Esophagus squamous epithelium (tissue), 5 donors: ENCODE measurements at places on chromosomes 6 and 20.

DNA sequence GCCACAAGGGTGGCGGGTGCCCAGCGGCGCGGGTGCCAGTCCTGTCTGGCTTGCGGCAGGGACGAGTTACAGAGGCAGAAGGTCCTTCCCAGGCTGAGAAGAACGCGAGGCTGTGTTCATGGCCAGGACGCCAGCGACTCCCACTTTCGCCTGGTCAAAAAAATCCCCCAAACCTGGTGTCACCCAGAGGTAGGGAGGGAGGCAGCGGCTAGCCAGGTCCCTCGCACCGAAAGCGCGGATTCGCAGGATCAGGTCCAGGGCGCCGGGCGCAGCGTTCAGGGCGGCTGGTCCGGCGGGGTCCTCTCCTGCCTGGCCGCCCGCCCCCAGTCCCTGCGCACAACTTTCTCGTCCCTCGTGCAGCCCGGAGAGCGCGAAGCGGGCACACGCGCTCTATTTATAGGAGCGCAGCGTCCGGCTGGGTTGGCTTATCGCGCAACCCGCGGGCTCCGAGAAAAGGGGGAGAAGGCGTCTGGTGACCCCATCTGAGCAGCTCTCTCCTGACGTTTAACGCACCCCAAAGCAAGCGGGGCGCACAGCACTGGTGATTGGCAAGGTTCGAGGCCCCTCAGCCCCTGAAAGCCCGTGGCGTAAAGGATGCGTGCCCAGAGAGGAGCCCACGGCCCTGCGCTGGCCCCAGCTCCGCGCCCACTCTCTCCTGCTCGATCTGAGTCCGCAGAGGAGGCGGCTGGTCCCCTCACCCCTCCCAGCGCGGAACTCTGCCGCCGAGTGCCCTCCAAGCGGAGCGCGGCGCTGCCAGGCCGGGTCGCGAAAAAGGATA, 519 bp downstream of the CBLN4 start:
- DNase-seq: no peak

- DNase-seq: no peak
These were observed 8.1 kb upstream of the ZNFX1 start for GRCh38 chr20:49285813-49286494.

DNA sequence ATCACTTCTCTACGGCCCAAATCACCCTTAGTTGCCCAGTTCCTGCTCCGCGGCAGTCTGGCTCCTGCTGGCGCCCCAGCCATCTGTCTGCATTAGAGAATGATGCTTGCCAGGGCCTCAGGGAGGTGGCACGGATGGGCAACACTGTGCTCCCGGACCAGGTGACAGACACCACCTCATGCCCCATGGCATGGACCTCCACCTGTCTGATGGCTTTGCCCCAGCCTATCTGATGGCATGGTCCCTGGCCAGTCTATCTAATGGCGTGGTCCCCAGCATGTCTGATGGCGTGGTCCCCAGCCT, 18.8 kb upstream of the MRGBP start:
- DNase-seq: no peak

DNA sequence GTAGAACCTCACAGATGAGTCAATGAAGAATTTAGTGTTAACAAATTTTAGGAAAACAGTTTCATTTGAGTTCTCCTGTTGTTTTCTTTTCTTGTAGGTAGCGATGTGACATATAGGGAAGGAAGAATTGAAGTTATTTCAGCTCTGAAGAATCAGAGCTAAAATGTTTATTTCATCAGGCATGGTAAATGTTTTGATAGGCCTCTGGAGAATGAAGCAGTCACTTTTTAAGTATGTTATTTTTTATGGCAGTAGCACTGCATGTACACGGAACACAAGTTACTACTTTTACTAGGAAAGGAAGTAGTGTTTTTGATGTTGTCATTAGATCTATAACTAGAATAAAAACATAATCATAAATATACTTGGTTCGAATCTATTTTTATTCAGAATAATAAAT, 1357.3 kb upstream of the CITED2 start:
- no peak for DNase-seq

DNA sequence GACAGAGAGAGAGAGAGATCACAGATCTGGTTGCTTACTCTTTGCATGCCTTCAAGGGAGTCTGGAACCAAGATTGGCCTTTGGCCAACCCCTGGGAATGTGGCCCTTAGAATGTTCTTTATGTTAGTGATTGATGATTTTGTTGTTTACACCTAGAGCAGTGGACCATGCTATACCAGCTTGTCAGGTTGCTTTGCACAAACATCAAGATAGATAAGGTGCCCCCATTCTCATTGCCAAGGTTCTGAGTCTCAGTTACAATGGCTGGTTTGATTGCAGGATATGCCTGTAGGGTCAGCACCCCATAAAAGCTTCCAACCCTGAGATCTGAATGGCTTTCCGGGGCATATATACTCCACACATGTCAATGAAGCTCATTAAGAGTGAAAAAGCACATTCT, 53.5 kb upstream of the SLC2A12 start:
- no peak for DNase-seq
